Activated CD8-positive, alpha-beta T cell treated with anti-CD3 and anti-CD28 coated beads, Interleukin-2, amount 10 ng/mL, durations not matched to agents 7 days and 5 days (primary cell): ENCODE measurements at places on chromosomes 13 and 19.

GRCh38 chr13:93398167-93399035, 171.8 kb downstream of the GPC6 start:
- no peak for DNase-seq

DNA sequence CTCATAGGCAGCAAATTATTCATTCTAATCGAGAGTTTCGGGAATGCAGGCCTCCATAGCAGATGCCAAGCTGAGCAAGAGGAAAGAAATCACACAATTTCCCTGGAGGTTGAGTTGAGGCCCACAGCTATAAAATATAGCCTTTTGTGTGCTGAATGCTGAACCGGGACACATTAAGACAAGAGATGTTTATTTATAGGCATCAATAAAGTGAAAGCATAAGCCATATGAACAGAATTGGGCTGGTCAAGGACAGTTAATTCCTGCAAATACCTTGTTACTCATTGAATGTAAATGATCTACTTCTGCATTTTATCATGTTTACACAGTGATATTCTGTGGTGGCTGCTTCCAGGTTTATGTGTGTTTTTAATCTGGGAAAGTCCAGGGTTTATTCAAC, 461.7 kb downstream of the KLF12 start:
- no peak for DNase-seq

DNA sequence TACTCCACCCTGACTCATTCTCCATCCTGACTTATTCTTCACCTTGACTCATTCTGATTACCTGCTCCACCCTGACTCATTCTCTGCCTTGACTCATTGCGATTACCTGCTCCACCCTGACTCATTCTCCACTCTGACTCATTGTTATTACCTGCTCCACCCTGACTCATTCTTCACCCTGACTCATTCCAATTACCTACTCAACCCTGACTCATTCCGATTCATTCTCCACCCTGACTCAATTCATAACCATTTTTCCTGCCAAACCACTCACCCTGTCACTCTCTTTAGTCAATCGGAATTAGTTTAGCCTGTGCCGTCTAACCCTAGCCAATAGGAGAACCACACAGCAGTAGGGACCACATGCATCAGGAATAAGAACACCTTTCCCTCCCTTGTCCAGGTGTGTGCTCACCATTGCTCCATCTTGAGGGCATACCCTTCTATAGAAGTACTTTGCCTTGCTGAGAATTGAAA, 1227.4 kb upstream of the PCDH20 start:
- DNase-seq, result no peak

GRCh38 chr19:4063369-4064148, 3.1 kb downstream of the ZBTB7A start:
- DNase-seq, result no peak

DNA sequence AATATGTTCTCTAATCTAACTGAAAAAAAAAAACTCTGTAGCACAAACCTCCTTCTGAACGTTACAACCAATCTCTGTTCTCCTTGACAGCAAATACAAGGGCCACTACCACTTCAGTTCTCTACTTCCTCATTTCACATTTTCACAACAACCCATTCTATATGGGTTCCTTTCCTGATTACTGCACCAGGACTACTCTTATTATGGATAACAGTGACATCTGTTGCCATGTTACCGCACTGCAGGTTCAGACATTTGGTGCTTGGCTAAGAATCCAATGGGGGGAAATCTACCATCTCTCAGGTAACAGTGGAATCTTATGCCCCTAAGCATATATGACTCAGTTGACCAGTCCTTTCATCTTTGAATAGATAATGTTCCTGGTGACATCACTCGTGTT, 11.6 kb upstream of the FPR3 start:
- DNase-seq, result no peak

DNA sequence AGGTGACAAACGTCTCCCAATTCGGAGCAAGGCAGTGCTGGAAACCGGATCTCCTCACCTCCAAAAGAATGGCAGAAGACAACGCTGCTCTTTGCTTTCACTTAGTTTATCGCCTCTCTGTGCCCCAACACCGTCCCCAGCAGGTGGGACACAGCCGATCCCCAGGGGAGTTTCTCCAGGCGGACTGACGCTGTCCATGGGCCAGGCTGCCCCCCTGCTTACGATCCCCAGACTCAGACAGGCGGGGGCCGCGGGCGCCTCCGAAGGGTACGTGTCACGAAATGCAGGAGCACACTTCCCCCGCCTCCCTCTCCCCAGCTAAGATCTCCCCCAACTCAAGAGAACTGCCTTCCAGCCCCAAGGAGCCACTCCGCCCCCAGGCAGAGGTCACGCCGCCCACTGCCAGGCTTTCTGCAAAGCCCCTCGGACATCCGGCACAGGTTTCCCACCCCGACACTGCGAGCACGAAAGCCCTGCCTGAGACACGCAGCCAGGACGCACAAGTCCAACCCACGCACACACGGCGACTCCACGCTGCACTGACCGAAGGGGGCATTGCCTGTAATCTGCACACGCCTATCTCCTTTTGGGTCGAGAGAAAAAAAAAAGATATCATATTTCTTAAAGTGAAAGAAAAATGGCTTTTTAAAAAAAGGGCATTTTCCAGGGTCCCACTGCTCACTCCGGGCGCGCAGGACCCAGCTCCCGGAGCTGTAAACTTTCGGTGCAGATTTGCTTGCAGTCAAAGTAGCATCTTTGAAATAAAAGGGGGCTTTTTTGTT, 2.0 kb downstream of the SPRY2 start:
- peak; percentile 21 for DNase-seq

DNA sequence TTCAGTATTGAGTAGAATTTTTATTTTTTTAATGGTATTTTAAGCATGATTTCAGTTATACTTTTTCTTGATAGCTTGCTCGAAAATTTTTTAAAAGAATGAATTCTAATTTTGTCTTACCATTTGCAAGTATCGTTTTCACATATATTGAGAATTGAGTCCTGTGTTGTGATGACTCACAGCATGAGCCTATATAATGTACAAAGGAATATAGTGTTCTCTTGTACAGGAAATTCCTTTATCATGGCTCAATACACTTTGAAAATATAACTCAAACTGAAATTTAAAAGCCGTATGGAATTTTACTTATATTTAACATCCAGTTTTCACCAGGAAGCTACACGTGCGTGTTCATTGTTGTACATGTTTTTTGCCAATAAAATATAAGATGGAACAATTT, 161.1 kb upstream of the TMTC4 start:
- no peak for DNase-seq

GRCh38 chr13:20156702-20157101, 4.2 kb downstream of the GJA3 start:
- DNase-seq, result no peak

DNA sequence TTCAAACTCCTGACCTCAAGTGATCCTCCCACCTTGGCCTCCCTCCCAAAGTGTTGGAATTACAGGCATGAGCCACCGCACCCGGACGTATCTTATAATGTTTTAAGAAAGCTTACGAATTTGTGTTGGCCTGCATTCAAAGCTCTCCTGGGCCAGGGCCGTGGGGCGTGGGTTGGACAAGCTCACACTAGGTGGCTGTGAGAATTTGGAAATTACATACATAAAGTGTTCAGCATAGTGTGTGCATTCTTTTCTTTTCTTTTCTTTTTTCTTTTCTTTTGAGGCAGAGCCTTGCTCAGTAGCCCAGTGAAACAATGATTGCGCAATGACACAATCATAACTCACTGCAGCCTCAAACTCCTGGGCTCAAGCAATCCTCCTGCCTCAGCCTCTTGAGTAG, 2.6 kb downstream of the ZSWIM4 start:
- no peak for DNase-seq

- no peak for DNase-seq
Observed at GRCh38 chr13:23445794-23446193, 12.3 kb upstream of the SACS start.

- no peak for DNase-seq
Observed at GRCh38 chr13:52399046-52399445, 6.9 kb downstream of the THSD1 start.

DNA sequence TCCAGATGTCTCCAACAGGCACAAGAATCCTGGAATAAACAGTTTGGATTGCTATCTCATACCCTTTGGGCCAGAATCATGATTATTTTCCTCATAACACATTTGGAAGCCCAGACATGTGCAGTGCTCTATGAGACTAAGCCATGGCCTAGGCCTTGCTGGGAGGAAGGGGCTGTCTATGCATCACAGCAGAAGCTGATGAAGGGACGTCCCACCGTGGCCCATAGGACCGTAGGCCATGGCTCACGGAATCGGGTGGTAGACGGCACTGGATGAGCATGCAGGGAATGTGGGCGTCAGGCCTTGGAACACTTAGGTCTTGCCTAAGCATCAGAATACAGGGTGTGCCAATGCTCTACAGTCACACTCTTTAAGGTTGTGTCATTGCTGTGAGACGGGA, 283.8 kb upstream of the TSHZ3 start:
- DNase-seq, result no peak

DNA sequence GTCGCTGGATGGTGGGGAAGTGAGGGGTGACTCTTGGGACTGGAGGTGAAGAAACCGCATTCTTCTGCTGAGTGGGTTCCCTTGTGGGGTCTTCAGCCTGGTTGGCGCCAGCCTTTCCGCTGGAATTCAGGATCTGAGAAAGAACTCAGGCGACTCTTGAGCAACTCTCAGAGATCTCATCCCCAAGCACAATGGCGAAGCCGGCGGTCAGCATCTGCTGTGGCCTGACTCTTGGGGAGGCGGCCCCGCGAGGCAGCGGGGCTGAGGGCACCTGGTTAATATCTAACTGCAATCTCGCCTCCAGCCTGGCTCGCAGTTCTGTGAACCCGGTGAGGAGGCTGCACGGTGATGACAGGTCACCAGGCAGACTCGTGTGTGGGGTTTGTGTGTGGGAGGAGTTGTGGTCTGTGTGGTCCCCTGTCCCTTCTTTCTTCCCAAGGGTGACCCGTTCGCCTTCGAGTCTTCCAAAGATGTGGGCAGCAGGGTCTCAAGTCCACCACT, 883 bp downstream of the ZNF441 start:
- peak; percentile 40 for DNase-seq

- DNase-seq, result peak; percentile 89
Observed at GRCh38 chr13:46184277-46184699, 2.3 kb upstream of the LCP1 start.
